Naive thymus-derived CD8-positive, alpha-beta T cell (primary cell): ENCODE measurements at places on chromosomes 11 and 22. TPM values are rescaled to one million over a fixed set of nuclear protein-coding genes. Genes with fewer than 3 reads are reported as not detected.

- H3K36me3 ChIP-seq, result peaks cover 6% of the 10 kb centered on the region
- no peaks in the 10 kb centered on the region for H3K27me3 ChIP-seq
- peak overlapping the region; percentile 85 for H3K4me3 ChIP-seq
- no peak for DNase-seq
- peak overlapping the region; percentile 94 for H3K27ac ChIP-seq
Observed at GRCh38 chr11:64856382-64857227, 12.2 kb upstream of the CDC42BPG start.

- no peak overlapping the region for H3K4me3 ChIP-seq
Observed at GRCh38 chr11:17651681-17652080, 67.7 kb upstream of the MYOD1 start.

DNA sequence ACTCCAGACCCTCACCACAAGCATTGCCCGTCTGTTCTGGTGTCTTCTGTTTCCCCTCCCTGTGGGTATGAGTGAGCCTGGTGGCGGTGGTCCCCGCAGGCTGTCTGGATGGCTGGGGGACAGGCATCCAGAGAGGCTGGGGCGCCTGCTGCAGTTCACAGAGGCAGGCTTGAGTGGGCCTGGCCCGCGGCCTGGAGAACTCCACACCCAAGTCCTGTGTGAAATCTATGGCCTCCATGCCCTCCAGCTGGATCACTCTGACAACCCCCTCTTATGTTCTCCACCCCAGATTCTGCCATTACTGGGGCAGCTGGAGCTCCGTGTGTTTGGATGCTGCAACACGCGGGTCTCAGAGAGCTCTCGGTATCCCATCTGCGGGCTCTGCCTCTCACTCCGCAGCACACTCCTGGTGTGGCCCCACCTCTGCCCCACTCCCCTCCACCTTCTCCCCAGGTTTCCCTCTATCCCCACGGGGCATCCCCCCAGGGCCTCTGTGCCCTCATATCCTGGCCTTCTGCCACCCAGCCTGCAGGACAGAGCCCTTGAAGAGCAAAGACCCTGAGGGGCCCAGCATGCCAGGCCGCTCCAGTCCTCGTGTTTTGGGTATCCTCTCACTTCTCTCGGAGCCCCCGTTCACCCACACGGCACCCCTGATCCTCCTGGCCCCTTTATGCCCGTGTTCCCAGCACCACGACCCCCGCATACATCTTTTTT lies 31.3 kb downstream of the LRRC74B start:
- H3K27me3 ChIP-seq, result peaks cover 1% of the 10 kb centered on the region
- H3K4me1 ChIP-seq, result no peaks in the 10 kb centered on the region
- no peak overlapping the region for H3K27ac ChIP-seq
- H3K4me3 ChIP-seq, result no peak overlapping the region
- no peaks in the 10 kb centered on the region for H3K36me3 ChIP-seq

GRCh38 chr22:26398741-26399153 lies 30.3 kb upstream of the ASPHD2 start:
- no peak overlapping the region for H3K27ac ChIP-seq
- no peak overlapping the region for H3K4me3 ChIP-seq
- no peaks in the 10 kb centered on the region for H3K4me1 ChIP-seq
- DNase-seq, result peak; percentile 45

DNA sequence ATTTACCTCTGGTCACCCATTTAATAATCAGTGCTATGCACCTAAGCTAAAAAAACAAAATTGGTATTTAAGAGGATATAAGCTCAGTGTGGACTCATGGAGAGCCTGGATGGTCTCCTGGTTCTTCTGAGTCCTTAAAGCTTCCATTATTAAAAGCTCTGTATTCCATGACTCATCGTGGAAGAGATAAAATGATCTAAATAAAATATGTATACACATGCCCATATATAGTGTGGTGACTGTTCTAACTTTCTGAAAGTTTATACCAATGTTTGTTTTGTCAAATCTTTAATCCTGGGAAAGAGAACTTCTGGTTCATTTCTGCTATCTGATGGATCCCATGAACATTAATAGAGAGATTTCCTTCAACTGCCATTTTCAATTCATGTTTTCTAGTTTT lies 375.9 kb downstream of the GUCY1A2 start:
- no peaks in the 10 kb centered on the region for H3K36me3 ChIP-seq
- no peak for DNase-seq
- no peaks in the 10 kb centered on the region for H3K27me3 ChIP-seq
- H3K4me1 ChIP-seq, result no peaks in the 10 kb centered on the region

The DEFB131B gene
- total RNA-seq, result not detected
